Cortex of kidney (tissue), 1 donor: ENCODE measurements at places on chromosomes 3 and 15.

DNA sequence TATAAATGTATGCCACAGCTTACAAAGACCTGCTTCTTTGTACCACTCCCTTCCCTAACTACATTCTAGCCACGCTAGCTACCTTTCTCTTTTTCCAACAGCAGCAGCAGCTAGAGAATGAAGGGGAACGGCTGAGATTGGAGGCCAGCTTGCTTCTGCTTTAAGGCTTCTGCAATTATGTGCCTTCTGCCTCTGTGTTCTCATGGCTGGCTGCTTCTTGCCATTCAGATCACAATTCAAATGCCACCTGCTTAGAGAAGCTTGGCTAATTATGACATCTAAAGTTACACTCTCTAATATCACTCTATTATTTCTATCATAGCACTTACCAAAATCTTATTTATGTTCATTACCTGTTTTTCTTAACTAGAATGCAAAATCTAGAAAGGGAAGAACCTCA lies 95.2 kb downstream of the RYK start:
- DNase-seq: no peak

DNA sequence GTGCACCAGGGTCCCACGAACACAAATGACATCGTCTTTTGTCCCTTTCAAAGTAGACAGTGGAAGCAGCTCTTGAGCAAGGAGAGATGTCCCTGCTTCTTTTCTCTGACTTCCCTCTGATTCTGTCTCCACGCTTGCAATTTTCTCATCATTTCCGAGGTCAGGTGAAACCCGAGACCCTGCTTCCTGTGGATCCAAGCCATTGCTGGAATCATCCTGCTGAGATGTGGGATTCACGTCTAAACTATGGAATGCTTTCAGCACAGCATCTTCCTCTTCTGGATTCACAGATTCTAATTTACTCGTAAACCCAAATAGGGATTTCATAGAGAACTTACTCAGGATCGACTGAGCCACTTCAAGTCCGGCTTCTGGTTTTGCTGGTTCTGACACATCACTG lies 127.1 kb downstream of the FMN1 start:
- no peak for DNase-seq

DNA sequence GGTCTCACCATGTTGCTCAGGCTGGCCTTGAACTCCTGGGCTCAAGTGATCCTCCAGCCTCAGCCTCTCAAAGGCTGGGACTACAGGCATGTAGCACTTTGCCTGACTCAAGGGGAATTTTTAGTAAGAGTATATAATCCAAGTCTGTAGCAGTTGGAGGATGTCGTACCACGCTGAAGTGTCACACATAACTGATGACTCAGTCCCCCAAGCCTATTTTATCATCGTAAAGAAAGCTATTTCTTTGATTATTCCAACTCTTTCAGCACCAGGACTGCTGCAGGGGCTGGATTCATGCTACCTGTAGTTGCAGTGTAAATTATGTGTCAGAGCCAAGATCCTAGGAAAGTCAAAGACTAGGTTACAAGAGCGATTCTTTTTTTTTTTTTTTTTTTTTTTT lies 1.4 kb upstream of the PRKCI start:
- DNase-seq: no peak

DNA sequence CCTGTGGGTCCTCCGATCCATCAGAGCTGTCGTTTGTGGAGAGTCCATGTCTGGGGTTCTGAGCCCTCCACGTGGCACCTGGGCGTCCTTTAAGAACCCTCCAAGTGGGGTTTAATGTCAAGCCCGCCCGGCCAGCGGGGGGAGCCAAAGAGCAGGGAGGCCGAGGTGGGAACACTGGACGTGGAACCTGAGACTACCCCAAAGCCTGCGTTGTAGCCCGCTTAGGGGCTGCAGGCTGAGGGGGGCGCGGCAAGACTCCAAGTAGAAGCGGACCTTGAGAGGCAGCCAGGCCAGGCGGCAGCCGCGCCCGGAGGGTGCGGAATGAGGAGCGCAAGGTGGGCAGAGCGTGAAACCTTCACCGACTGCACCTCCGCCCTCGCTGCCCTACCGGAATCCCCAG lies 126.2 kb upstream of the ATP10A start:
- DNase-seq: no peak

- DNase-seq: no peak
Measured at GRCh38 chr3:50268703-50269451, at the start of gene SEMA3B. SEMA3B (plus strand) TSS chr3:50269147; CDS start chr3:50269241, 94 bp downstream.

DNA sequence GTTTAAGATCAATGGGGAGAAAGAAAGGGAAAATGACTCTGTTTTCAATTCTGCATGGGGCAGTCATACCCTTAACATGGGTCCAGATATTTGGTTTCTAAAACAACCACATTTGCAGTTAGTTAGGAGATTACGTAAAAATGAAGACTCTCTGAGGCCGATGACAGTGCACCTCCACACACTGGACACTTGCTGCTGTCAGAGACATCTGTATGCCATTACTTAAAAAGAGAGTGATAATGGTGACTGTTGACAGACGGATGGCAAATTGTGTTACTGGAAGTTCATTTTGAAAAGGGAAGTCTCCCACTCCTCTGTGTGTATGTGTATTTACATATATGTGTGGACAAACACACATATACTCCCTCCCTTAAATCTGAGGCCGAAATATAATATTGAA lies 304.5 kb upstream of the SEMA6D start:
- DNase-seq: no peak

- DNase-seq: no peak
Measured at GRCh38 chr3:169034401-169034800, 629.1 kb downstream of the MECOM start.

GRCh38 chr15:87312221-87312620 lies 944.3 kb downstream of the NTRK3 start:
- DNase-seq: no peak

DNA sequence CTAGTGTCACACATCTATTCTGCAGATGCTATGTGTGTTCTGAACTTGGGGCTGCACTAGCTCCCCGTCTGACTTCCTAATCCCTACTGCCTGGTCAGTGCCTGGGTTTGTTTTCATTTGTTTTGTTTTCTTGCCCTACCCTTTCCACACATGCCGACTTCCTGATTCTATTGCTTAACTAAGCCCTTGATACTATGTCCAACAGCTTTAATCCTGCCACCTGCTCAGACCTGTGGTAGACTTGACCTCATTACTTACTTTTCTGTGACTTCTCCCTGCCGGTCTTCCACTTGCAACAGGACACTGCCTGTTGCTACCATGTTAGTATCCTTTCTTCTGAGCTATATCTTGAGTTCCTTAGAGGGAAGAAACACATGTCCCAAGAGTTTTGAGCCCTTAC lies 39.3 kb upstream of the CEMIP start:
- DNase-seq: no peak

GRCh38 chr15:61906961-61907752 lies 153.1 kb downstream of the VPS13C start:
- no peak for DNase-seq

- DNase-seq: no peak
Measured at GRCh38 chr3:166455744-166456143, 618.5 kb upstream of the BCHE start.

GRCh38 chr15:98684436-98684835 lies 36.1 kb downstream of the IGF1R start:
- no peak for DNase-seq

GRCh38 chr3:12925648-12926047 lies 84.3 kb upstream of the RPL32 start:
- DNase-seq: no peak

- no peak for DNase-seq
Measured at GRCh38 chr3:178479446-178479845, 56.8 kb upstream of the KCNMB2 start.

DNA sequence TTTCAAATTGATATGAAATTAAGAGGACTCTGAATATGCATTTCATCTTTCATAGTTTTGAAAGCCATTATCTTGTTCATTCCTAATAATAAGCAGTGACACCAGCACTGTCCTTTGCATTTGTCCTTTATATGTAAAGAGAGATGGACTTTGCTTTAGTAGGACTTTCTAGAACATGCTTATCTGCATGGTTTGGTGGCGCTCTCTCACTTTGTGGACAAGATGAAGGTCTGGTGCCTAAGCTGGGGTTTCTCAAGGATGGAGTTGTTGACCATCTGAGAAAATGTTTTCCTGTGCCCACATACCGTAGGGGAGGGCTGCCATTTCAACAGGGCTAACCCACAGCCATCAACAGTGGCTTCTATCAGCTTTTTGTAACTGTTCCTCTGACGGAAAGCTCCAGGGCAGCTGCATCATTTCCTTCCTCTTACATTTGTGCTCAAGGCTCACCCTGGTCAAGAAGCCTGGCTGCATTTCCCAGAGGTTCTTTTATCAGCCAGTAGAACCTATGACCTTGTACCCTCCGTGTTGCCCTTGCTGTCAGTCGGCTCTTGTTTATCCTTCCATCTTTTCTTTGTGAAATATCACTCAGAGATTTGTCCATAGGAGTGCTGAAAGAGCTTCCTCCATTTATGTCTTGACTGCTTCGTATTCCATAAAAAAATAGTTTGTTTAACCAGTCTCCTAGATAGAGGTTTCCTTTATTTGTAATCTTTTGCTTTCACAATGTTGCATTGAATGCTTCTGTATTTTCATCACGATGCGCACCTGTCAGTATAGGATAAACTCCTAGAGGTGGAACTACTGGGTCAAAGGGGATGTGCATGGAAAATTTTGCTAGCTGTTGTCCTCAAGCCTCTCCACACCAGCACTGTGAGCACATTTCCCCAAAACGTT lies 44.6 kb downstream of the ABHD2 start:
- DNase-seq: no peak

GRCh38 chr3:12633108-12633507 lies 30.8 kb downstream of the RAF1 start:
- DNase-seq: no peak
